ENCODE measurements at places on chromosomes 7 and 10. TPM values are rescaled to one million over a fixed set of nuclear protein-coding genes. Genes with fewer than 3 reads are reported as not detected.

The LRRTM3 gene
- not detected for total RNA-seq

The ACTL6B gene
- total RNA-seq = not detected

The HMX2 gene
- total RNA-seq = not detected

The GALNT17 gene
- total RNA-seq = not detected

The MRPS17 gene
- total RNA-seq = 14.8 TPM

The DAGLB gene
- total RNA-seq = 12.7 TPM

The GARIN1A gene
- total RNA-seq = 1.6 TPM

The ARHGEF35 gene
- total RNA-seq = 3.0 TPM

The PRLHR gene
- total RNA-seq = not detected

The HSPA14 gene
- 14.1 TPM for total RNA-seq

The LRRC72 gene
- total RNA-seq = not detected

The MALRD1 gene
- 0.66 TPM for total RNA-seq

The ELFN1 gene
- under 0.01 TPM for total RNA-seq

The UNCX gene
- not detected for total RNA-seq

Data from aortic smooth muscle cell (primary cell).